ENCODE measurements at places on chromosomes 2 and 18.

- no peak for DNase-seq
Measured at GRCh38 chr2:199457147-199458008, at the start of gene SATB2. Gene SATB2, minus strand, starts transcription at chr2:199457939. Its CDS starts 1,902 bp downstream, at chr2:199456037.

- no peak for DNase-seq
Measured at GRCh38 chr2:46246790-46247189, 50.4 kb upstream of the EPAS1 start.

DNA sequence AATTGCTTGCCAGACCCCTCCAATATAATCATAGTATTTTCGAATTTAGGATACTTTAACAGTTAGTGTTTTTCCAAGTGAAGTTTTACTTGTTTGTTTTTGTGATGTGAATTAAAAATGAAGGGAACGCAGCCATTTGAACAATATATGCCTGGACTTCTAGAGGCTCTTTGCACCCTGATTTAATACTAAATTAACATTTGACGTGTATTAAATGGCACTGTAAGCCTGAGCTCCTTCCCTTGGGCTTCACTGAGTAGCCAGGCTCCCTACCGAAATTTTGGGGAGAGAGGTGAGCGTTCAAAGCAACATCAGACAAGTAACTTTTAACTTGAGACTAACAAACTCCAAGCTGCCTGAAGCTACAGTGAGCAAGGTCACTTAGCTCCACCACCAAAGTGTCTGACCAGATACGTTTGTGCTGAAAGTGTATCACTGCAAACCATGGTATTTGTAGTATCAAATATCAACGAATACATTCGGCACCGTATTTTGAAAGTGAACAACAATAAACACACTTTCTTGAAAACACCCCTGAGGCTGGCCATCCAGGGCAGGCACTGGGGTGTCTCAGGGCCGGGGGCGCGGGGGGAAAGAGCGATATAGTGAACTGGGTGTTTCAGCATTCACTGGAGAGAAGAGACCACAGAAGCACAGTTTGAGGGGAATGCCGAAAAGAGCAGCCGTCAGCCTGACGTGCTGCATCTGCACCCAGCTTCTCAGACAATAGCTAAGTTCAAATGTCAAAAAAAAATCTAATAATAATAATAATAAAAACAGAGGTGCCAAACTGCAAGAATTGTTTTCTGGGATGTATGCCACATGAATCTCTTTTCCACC lies 7.7 kb upstream of the POU3F3 start:
- no peak for DNase-seq

- peak; percentile 30 for DNase-seq
Measured at GRCh38 chr18:48834413-48835031, 116.2 kb downstream of the SMAD7 start.

DNA sequence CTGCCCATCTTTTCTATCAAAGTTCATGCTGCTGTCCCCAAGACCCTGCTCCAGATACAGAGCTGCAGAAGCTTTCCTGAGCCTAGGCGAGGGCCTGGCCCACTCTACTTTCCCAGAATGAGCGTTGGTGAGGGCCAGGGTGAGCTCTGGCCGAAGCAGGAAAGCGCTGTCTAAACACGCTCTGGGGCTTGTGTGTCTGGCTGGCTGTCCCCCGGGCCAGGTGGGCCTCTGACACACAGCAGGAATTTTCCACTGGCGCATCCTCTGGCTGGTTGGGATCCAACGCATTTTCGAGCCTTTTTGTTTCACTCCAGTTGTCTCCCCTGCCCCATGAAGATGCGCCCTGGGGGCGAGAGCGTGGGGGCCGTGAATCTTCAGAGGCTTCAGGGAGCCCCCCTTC lies 17.8 kb upstream of the KCNK3 start:
- DNase-seq, result no peak

DNA sequence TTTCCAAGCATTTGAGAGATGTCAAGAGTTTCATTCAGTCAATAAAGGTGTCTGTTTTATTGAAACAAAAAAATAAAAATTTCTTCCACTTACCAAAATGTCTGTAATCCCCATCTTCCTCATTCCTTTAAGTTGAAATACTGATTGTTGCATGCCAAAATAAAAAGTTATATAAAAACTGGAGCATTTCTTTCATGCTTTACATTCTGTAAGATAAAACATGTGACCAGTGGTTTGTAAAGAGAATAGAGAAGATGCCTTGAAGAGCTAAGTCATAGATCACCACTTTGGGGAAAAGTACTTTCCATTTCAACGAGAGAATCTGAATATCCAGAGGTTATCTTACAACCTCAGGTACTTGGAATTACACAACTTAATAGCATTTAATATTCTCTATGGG lies 35.9 kb upstream of the MYO1B start:
- no peak for DNase-seq

GRCh38 chr2:206989311-206989710 lies 50.0 kb downstream of the CPO start:
- no peak for DNase-seq

GRCh38 chr2:217108575-217109027 lies 248.7 kb upstream of the TNP1 start:
- DNase-seq, result no peak

DNA sequence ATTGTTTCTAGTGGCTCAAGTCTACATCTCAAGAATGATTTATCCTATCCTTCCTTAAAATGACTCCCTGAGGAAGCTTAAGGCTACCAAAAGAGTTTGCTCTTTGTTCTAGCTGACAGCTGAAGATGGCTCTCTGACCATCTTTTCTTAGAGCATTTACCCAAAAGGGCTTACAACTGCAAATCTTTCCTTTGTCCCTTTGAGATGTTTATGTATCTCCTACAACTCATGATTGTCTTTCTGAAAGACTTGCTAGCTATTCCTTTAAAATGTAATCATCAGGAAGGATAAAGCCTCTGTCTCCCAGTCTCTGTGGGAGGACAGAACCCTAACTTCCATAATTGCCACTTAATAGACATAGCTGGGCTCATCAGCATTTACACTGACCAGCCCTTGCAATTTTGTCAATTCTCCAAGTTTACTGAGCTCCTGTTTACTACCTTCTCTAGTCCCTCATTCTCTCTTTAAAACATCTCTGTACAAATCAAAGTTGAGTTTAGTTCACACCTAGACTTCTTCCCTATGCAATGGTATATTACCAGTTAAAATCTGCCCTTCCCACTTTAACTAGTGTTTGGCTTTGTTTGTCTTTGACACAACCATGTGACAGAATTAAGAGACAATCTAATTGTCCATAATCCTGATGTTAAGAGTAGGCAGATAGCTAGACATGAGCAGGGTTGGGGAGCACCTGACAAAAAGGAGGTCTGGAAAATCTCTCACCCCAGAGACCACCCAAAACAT lies 188.2 kb downstream of the PTH2R start:
- no peak for DNase-seq

- DNase-seq, result no peak
Measured at GRCh38 chr2:74019516-74019915, 34.8 kb downstream of the TET3 start.

DNA sequence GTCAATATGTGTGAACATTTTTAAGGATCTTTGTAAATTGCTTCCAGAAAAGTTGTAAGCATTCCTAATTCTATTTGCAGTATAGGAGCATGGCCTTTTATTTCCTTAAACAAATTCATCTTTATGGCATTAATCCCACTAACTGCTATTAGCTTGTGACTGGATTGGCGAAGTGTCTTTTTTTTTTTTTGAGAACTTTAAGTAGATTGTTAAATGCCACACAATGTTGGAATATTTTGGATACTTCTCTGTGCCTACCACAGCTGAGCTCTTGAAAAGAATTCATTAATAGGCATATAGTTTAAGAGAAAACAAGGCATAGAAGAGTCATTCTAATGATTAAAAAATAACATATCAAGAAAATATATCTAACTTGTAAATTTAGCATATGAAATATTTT lies 129.7 kb downstream of the LAMA3 start:
- no peak for DNase-seq

GRCh38 chr2:199833525-199833924 lies 17.5 kb downstream of the FTCDNL1 start:
- no peak for DNase-seq

DNA sequence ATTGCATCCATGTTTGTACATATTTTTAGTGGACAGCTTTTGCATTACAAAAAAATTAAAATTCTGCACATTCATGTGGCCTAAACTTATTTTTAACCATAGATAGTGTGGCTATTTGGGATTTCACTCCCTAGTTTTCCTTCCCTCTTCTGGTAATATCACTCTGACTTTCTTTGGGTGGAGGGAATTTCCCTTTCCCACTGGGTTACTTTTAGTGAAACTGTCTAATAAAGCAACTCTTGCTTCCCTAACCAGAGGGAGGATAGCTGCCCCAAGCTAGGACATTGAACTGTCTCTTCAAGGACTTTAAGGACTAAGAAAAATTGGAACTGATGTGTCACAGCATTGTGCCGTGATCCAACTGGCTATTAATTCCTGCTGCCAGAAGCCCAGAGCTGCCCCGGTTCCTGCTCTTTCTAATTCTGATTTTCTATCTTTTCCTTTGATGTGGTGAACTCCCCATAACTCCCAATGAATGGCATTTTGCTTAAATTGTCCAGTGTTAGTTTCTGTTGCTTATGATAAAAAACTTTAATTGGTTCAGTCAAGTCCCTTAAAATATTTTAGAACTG lies 20.0 kb upstream of the EFR3B start:
- DNase-seq, result no peak

DNA sequence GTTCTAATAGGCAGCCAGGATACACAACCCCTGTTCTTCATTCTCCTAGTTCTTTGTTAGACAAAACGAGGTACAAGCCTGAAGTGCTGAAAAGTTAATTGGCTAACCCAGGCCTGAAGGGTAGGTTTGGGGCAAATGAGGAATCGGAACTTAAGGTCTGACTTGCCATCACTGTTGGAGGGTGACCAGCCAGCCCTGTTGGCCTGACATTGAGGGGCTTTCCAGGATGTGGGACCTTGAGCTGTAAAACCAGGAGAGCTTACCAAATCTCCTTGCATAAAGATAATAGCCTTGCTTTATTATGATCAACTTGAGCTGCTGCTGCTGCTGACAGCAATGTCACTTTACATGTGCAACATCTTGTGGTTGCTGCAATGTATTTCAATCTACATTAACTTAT lies 256.0 kb downstream of the VAPA start:
- DNase-seq, result no peak

All from esophagus squamous epithelium (tissue), 5 donors.